ENCODE measurements at places on chromosomes 2 and 18. TPM values are rescaled to one million over a fixed set of nuclear protein-coding genes. Genes with fewer than 3 reads are reported as not detected.

NCKAP5 gene
- total RNA-seq, result not detected

RASGRP3 gene
- total RNA-seq, result 4.5 TPM

CCL20 gene
- 16.2 TPM for total RNA-seq

SOWAHC gene
- total RNA-seq, result 0.63 TPM

HAUS1 gene
- total RNA-seq, result 79.9 TPM

FOXI3 gene
- total RNA-seq, result not detected

ANKAR gene
- total RNA-seq, result 2.5 TPM

ICA1L gene
- 7.5 TPM for total RNA-seq

DNA sequence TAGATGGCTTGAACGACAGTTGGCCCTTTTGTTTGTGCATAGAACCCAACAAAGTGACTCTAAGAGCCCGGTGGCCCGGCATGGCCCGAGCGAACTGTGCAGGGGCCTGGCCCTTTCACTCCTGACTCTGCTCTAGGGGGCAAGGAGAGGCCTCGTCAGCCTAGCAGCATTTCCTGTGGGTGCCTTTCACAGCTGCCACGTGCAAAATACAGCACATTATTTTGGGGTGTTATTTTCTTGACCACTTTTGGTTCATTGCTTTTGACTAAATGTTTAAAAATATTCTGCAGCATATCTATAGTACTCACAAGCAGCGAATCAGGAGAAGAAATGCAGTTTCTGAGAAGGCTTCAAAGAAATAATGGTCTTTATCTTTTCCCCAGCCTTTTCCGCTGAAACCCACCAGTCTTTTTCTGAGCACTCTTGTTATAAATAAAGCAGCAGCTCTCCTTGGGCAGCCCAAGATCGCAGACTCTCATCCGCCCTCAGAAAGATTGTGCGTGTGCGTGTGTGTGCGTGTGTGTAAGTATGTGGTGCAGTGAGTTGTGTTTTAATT, 31.3 kb downstream of the DGKD start:
- DNase-seq, result peak; percentile 51
- no peaks in the 10 kb centered on the region for H3K27me3 ChIP-seq
- peaks cover 8% of the 10 kb centered on the region for H3K36me3 ChIP-seq
- H3K4me3 ChIP-seq, result peak overlapping the region; percentile 37
- peaks cover 69% of the 10 kb centered on the region for H3K4me1 ChIP-seq

DNA sequence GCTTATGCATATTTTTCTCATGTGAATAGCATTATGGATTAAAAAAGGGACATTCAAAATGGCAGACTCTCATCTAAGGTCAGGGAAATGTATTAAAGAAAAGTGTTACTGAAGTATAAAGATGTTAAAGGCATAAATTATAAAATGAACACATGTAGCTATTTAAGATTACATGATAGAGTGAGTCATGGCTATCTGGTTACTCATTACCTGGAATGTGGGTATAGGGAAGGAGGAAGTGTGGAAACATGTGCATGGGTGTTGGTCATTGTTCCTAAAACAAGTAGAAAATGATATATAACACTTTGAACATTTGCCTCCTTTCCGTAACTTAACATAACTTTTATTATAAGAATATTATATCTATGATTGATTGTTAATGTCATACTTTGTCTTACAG, 66.4 kb downstream of the MYO1B start:
- H3K4me1 ChIP-seq, result no peaks in the 10 kb centered on the region
- no peak for DNase-seq
- no peaks in the 10 kb centered on the region for H3K36me3 ChIP-seq
- H3K27me3 ChIP-seq, result no peaks in the 10 kb centered on the region
- no peak overlapping the region for H3K27ac ChIP-seq

DNA sequence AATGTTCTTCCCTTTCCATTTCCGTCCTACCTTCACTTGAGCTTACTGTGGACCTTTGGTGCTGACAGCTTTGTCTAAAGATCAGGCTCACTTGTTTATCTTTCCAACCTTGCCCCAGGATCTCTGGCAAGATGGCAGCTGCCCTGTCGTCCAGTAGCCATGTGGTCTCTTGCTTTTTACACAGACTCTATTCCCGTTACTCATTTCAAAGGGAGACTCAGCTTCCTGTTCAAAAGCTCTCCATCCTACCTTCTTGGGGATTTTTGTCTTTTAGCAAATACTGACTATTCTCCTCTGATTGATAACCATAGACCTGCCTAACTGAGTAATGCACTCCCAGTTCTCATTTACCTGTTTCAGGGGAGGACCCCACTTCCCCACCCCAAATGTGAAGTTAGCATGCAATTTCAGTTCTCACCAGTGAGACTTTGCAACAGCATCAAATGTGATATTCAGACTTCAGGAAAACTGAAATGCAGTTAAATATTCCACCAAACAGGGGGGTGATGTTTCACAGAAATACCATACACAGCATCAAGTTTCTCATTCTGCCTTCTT, 184.4 kb downstream of the MYO3B start:
- no peak for DNase-seq
- peaks cover 14% of the 10 kb centered on the region for H3K27me3 ChIP-seq
- no peaks in the 10 kb centered on the region for H3K36me3 ChIP-seq
- H3K4me1 ChIP-seq, result peaks cover 35% of the 10 kb centered on the region
- H3K27ac ChIP-seq, result peak overlapping the region; percentile 90

DNA sequence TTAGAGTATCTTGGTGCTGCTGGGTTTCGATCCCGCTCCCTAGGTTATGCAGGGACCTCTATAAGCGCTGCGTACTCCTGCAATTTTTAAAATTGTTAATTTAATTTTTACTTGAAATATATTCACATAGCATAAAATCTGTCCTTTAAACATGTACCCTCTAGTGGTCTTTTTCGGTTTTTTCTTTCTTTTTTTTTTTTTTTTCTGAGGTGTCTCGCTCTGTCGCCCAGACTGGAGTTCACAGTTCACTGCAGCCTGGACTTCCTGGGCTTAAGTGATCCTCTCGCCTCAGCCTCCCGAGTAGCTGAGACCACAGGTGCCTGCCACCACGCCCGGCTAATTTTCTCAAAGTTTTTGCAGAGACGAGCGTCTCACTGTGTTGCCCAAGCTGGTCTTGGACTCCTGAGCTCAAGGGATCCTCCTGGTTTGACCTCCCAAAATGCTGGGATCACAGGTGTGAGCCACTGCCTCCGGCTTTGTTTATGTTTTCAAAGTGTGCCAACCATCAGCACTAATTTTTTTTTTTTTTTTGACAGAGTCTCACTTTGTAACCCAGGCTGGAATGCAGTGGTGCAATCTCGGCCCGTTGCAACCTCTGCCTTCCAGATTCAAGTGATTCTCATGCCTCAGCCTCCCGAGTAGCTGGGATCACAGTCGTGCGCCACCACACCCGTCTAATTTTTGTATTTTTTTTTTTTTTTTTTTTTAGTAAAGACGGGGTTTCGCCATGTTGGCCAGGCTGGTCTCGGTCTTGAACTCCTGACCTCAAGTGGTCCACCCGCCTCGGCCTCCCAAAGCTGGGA, 585 bp upstream of the MOB1A start:
- peaks cover 18% of the 10 kb centered on the region for H3K36me3 ChIP-seq
- H3K4me3 ChIP-seq, result peak overlapping the region; percentile 82
- peaks cover 43% of the 10 kb centered on the region for H3K4me1 ChIP-seq
- H3K27me3 ChIP-seq, result no peaks in the 10 kb centered on the region
- DNase-seq, result peak; percentile 27
- H3K27ac ChIP-seq, result peak overlapping the region; percentile 86

DNA sequence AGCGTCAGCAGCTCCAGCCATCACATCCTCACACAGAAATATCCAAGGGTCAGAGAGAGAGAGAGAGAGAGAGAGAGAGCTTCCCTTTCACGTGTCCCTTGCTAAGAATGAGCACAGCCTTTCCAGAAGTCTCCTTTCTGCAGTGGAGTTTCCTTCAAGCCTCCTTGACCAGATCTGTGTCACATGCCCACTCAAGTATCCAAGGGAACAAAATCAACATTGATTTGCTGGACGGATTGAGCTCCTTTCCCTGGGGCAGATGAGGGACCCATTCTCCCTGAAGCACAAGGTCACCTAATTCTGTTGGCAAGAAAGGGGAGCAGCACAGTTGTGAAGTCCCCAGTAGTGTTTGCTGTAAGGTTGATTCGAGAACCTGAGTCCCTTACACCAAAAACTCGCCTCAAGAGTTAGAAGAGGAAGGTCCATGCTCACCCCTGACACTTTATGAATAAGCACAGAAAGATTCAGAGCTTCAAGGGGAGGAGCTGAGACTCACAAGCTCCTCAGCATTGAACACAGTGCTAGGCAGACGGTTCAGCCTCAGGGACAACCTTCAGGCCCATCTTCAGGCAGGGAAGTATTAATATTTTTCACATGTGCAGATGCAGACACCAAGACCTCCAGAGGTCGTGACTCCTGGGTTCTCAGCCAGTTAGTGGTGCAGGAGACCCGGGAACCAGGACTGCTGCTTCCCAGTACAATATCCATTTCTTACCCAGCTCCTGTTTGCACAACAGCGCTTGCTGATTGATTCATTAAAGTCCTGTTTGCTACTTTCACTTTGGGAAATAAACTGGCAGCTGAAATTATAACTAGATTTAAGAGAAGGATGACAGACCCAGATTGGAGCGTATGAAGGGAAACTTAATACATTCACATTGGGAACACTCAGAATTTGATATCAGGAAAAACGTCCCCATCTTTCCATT, 38.2 kb upstream of the MARCO start:
- H3K4me1 ChIP-seq, result peaks cover 22% of the 10 kb centered on the region
- no peaks in the 10 kb centered on the region for H3K36me3 ChIP-seq
- H3K4me3 ChIP-seq, result no peak overlapping the region

DNA sequence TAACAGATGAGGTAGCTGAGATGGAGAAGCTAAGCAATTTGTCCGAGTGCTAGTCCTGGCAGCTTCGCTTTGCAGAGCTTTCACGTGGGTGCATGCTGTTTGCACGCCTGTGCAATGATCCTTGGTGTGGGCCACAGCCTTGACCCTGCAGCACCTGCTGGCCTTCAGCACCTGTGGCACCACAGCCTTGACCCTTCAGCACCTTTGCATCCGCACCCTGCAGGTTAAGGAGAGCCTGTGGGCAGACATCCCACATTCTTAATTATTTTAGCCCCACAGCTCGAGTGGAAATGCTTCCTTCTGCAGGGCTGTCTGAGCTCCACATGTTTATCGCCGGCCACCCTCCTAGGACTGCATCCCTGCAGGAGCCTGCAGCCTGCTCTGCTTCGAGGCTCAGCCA, 19.3 kb downstream of the NCK2 start:
- H3K4me1 ChIP-seq, result peaks cover 96% of the 10 kb centered on the region
- DNase-seq, result no peak
- H3K27me3 ChIP-seq, result no peaks in the 10 kb centered on the region
- peak overlapping the region; percentile 90 for H3K27ac ChIP-seq

DNA sequence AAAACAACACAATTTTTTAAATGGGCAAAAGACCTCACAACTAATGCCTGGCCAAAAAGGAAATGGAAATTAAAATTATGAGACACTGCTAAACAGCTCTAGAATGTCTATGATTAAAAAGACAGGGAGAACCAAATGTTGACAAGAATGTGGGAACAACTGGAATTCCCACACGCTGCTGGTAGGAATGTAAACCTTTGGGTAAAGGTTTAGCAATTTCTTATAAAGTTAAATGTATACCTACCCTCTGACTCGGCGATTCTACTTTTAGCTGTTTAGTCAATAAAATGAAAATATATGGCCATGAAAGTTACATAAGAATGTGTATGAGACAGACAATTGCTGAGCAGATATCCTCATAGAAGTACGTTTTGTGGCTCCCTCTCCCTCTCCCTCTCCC, 60.9 kb downstream of the ATF2 start:
- no peak overlapping the region for H3K4me3 ChIP-seq
- DNase-seq, result no peak
- H3K36me3 ChIP-seq, result peaks cover 32% of the 10 kb centered on the region
- no peak overlapping the region for H3K27ac ChIP-seq

GRCh38 chr2:156537141-156537540, 101.0 kb downstream of the GPD2 start:
- no peaks in the 10 kb centered on the region for H3K27me3 ChIP-seq
- DNase-seq, result no peak
- no peak overlapping the region for H3K27ac ChIP-seq
- H3K36me3 ChIP-seq, result peaks cover 3% of the 10 kb centered on the region
- H3K4me1 ChIP-seq, result peaks cover 38% of the 10 kb centered on the region

DNA sequence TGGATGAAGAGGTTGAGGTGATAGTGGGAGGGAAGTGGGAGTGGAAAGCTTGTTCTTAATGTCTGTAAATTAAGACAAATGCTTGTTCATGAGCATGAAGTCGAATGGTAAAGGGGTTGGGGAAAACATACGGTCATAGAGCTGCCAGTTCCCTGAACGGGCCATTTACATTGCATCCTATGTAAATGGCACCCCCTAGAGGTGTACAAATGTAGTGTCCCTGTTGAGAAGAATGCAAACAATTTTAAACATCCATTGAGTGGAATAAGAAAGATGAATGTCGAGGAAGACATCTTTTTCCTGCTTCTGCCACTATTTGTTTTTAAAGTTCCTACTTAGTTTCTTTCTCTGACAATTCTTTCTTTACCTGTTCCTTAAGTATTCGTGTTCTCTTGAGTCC, 155.7 kb downstream of the RDH14 start:
- no peaks in the 10 kb centered on the region for H3K4me1 ChIP-seq
- H3K4me3 ChIP-seq, result no peak overlapping the region
- no peak for DNase-seq
- peaks cover 7% of the 10 kb centered on the region for H3K27me3 ChIP-seq
- H3K36me3 ChIP-seq, result no peaks in the 10 kb centered on the region

- no peak overlapping the region for H3K27ac ChIP-seq
- no peaks in the 10 kb centered on the region for H3K4me1 ChIP-seq
- H3K27me3 ChIP-seq, result no peaks in the 10 kb centered on the region
These were observed 152.0 kb downstream of the GALNT14 start for GRCh38 chr2:30986231-30986580.

DNA sequence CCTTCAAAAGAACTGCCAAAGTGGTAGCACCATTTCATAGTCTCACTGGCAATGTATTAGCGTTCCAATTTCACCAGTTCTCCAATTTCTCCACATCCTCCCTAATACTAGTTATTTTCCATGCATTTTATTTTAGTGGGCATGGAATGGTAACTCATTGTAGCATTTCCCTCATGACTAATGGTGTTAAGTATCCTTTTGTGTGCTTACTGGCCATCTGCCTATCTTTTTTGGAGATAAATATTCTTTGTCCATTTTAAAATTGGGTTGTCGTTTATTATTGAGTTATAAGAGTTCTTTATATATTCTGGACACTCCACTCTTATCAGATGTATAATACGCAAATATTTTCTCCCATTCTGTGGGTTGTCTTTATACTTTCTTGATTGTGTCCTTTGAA, 107.1 kb downstream of the THADA start:
- no peaks in the 10 kb centered on the region for H3K27me3 ChIP-seq
- H3K27ac ChIP-seq, result no peak overlapping the region
- H3K36me3 ChIP-seq, result peaks cover 5% of the 10 kb centered on the region
- DNase-seq, result no peak
- no peak overlapping the region for H3K4me3 ChIP-seq
- H3K4me1 ChIP-seq, result peaks cover 2% of the 10 kb centered on the region

- H3K27me3 ChIP-seq, result no peaks in the 10 kb centered on the region
- H3K36me3 ChIP-seq, result no peaks in the 10 kb centered on the region
- H3K4me3 ChIP-seq, result no peak overlapping the region
These were observed 282.1 kb upstream of the NT5C1B start for GRCh38 chr2:18871430-18871829.

- H3K4me3 ChIP-seq, result no peak overlapping the region
- no peaks in the 10 kb centered on the region for H3K27me3 ChIP-seq
- H3K4me1 ChIP-seq, result peaks cover 17% of the 10 kb centered on the region
- H3K36me3 ChIP-seq, result no peaks in the 10 kb centered on the region
- no peak for DNase-seq
- H3K27ac ChIP-seq, result no peak overlapping the region
These were observed 88.0 kb upstream of the RAB27B start for GRCh38 chr18:54740136-54740846.
